Activated T-helper 17 cell treated with anti-CD3 and anti-CD28 coated beads, Interleukin-2, amount 50 U/mL, for 72 hours (primary cell): ENCODE measurements at places on chromosomes 5 and 9. TPM values are rescaled to one million over a fixed set of nuclear protein-coding genes. Genes with fewer than 3 reads are reported as not detected.

Gene SRD5A1
- total RNA-seq: 10.0 TPM

Gene TMEM215
- not detected for total RNA-seq

Gene SPAG8
- total RNA-seq: 0.58 TPM

Gene DMRT3
- total RNA-seq: not detected

Gene PDE6A
- not detected for total RNA-seq

Gene IFNB1
- not detected for total RNA-seq

Gene PCDHA5
- total RNA-seq: not detected

Gene GGTA1
- not detected for total RNA-seq

Gene TTC16
- 2.0 TPM for total RNA-seq

Gene CXXC5
- total RNA-seq: 0.89 TPM

Gene BTF3
- total RNA-seq: 887 TPM

Gene FAM169A
- total RNA-seq: 12.8 TPM

Gene FOXD4
- 0.22 TPM for total RNA-seq

Gene ENHO
- total RNA-seq: not detected

Gene GHR
- not detected for total RNA-seq

Gene SOHLH1
- not detected for total RNA-seq

Gene TERT
- 9.1 TPM for total RNA-seq

Gene LCN2
- total RNA-seq: not detected

Gene UGT3A2
- total RNA-seq: not detected

Gene PCA3
- total RNA-seq: not detected

Gene OR1J2
- total RNA-seq: not detected
